Natural killer cell treated with Interleukin-12 subunit alpha and Interleukin-12 subunit beta and Interleukin-15 and Interleukin-18, amount 100 ng/mL, for 72 hours (primary cell): ENCODE measurements at places on chromosomes 5 and 9.

GRCh38 chr9:11931109-11931508 lies 762.1 kb upstream of the TYRP1 start:
- DNase-seq, result no peak

DNA sequence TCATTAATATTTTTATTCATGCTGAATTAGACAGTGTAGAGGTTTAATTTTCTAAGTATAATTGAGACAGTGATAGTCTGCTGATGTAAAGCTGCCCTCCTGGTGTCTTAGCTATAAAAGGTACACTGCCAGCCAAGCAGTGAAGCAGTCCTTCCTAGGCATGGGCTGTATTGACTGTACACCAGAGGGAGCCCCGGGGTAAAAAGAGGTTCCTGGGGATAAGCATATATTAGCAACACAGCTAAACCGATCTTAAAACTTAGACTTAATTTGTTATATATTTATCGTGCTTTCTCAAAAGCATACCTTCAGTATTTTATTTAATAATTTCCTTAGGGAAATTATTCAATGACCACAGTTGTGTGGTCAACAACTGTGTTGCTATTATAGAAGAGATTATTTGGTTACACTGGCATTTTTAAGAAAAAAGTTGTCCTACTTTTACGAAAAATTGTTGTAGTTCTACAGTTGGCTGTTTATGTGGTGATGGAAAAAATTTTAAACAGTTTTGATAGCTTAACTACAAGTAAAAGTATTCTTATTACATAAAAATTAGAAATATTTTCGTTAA lies 68.8 kb downstream of the ELL2 start:
- no peak for DNase-seq

GRCh38 chr9:37760416-37761161 lies 7.0 kb downstream of the TRMT10B start:
- no peak for DNase-seq

- DNase-seq, result no peak
These were observed 16.8 kb downstream of the TRAF2 start for GRCh38 chr9:136903041-136903554.

GRCh38 chr9:94791435-94791834 lies 64.9 kb downstream of the AOPEP start:
- no peak for DNase-seq

DNA sequence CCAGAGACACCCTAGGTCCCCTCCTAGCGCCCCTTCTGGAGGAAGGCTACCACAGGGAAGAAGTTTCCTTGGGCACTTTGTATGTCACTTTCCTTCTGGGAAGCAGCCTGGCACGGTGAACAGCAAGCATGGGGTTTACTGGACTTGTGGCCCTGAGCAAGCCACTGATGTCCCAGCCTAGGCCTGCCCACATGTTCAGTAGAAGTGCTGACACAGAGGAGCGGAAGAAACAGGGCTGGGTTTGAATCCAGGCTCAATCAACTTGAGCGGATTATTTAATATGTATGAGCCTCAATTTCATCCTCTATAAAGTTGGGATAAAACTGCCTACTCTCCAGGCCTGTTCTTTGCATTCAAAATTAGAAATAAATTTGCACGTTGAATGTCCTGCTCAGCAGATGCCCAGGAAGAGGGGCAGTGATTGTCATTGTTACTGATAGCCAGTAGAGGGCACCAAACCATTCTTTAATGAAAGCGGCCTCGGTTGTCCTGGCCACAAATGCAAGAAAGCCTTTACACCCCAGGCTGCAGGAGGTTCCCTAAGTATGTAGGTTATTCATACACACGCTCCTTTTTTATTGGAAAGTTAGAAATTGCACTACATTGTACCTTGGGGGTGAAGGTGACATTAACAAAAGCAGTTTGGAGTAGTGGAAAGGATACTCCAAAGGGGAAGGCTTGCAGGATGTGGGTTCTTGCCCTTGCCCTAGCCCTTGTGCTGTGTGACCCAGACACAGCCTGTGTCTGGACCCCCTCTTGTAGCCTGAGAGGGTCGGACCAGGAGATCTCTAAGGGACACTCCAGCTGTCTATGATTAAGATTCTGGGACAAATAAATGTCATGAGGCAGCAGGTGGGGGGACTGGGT lies 13.4 kb upstream of the XPA start:
- DNase-seq, result peak; percentile 72

DNA sequence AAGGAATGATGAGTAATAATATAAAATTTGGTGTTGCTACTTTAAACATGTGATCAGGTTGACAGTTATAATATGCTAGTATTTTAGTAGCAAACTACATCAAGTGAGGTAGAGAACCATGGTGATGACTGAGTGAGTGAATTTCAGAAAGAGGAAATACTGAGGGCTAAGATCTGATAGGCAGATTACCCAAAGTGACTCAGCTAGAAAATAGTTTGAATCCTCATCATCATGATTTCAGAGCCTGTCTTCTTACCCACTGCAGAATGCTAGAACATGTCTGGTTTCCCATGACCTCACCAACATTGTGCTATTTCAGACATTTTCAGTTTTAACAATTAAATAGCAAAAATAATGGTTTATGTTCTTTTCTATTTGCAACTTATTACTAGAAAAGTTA lies 602.1 kb downstream of the TAF11L14 start:
- no peak for DNase-seq

DNA sequence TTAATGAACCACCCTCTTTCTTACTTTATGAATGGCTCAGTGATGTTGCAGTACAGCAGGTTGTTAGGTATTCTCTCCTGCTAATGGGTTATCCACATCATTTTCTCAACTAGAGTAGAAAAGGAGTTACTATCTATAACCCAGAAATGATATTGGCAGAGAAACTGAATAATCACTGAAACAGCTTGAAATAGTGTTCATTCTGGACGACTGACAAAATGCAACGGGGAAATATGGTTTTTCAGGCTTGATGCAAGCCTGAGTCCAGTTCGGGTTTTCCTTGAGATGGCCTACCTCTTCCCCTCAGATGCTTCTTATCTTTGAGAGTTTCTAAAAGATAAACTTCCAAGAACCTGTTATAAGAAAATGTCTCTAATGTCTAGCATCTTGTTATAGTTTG lies 187.3 kb downstream of the RAB3C start:
- DNase-seq, result no peak

- no peak for DNase-seq
These were observed 255.9 kb downstream of the FAM114A2 start for GRCh38 chr5:153782589-153783361.
